ENCODE measurements at places on chromosomes 7 and 10. TPM values are rescaled to one million over a fixed set of nuclear protein-coding genes. Genes with fewer than 3 reads are reported as not detected.

DNA sequence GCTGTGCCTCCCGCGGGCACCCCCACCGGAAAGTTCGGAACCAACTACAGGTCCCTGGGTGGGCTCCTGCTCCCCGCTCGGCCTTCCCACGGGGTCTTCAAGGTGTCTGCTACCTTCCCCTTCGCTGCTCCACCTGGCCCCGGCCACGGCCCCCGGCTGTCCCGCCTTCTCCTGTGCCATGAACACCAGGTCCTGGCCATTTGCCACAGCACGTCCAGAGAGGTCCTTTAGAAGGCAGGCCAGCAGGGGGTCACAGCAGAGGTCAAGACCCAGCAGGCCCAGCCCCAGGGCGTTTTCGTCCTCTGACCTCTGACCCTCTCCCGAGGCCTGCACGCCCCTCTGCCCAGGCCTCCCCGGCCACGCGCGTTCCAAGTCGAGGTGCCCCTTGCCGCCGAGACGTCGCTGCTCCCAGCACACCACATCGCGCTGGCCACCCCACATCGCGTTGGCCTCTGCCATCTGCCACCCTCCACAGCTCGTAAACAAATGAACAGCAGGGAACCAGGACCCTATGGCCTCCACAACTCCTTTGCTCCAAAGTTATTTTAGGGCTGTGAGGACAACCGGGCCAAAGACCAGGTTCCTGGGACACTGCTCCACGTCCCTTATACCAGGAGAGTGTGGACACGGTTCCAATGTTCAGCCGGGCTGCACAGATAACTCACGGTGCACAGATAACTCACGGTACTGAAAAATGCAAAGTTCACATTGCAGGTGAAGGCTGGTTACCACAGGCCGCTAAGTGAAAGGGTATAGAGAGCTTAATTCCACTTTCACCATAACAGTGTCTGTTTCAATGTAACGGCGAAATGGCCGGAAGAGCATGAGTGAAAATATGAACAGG lies 74.3 kb downstream of the CFAP46 start:
- no peak for DNase-seq

- DNase-seq, result no peak
Measured at GRCh38 chr10:80477-81105, 31.5 kb upstream of the TUBB8 start.

DNA sequence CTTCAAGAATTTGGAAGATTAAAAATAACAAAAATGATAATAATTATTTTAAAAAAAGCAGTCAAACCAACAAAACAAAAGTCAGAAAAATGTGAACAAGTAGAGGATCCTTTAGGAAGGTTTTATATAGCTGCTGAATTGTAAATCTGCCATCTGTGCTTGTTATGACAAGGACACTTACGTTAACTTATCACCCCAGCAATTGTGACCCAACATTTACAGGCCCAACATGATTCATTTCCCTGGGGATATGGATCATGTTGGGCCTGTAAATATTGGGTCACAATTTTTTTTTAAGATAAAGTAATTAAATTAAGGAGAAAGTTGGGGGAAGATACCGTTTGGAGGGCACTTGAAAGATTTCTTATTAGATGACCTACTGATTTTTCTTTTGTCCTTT lies 261.4 kb upstream of the HABP2 start:
- no peak for DNase-seq

DNA sequence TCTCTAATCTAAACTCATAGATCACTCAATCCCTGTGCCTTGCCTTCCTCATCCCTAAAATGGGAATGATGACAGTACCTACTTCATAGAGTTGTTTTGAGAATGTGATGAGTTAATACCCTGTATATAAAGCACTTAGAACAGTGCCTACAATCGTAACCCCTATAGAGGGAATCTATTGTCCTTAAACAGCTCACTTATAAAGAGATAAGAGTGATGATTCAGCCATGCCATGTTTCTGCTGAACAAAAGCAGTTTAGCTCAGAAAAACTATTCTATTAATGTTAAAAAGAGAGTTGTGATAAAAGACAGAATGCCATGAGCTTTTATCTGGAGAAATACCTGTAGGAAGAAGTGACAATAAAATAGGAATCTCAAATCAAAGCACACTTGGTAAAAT lies 63.6 kb downstream of the CUBN start:
- DNase-seq, result no peak

GRCh38 chr10:57955076-57955475 lies 312.6 kb downstream of the IPMK start:
- no peak for DNase-seq

DNA sequence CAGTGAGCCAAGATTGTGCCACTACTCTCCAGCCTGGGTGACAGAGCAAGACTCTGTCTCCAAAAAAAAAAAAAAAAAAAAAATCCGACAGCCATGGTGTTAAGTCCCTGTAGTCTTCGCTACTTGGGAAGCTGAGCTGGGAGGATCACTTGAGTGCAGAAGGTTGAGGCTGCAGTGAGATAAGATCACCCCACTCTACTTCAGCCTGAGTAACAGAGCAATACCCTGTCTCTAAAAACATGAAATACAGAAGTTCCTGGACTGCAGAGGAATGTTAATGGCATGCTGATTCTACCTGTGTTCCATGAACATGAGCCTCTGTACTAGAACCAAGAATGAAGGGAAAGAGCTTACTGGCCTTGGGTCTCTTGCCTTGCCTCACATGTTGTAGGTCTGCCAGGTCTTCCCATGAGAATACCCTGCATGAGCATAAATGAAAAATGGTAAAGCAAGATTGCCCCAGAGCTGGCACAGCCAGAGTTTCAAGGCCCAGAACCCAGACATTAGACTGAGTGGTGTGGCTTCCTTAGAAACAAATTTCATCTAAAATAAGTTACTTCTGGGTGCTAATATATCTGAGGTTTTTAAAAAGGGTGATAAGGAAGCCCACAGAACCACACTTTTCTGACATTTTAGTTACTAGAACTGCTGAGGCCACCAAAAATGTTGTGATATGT lies 8.6 kb downstream of the YAE1 start:
- DNase-seq, result no peak

DNA sequence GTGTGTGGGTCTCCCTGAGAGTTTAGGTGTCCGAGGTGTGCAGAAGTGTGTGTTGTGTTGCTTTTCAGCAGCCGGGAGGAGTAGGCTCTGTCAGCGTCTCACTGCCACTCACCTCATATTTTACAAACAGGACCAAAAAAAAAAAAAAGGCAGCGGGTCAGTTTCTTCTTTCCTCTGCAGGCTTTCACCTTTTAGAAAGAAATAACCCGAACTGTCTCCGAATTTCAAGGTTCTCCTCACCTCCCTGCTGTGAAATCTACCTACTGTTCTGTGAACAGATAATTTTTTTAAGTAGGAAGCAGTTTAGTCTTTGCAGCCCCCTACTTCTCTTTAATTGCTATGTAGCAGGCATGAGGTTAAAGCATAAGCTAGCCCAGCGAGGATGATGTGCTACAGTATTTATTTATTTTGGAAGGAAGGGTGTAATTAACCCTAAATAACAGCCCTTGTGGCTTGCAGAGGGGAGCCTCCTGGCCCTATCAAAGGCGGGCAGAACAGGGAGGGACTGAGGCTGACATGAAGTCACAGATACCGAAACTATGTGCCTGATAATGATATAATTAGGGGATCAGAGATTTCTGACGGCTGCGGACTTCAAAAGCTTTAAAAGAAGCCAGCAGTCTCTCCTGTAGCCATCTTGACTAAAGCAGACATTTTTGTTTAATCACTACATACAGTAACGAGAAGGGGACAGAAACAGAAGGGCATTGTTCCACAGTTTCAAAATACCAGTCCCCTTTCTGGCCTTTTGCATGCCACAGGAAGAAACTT lies 1.6 kb downstream of the BAMBI start:
- peak; percentile 84 for DNase-seq

DNA sequence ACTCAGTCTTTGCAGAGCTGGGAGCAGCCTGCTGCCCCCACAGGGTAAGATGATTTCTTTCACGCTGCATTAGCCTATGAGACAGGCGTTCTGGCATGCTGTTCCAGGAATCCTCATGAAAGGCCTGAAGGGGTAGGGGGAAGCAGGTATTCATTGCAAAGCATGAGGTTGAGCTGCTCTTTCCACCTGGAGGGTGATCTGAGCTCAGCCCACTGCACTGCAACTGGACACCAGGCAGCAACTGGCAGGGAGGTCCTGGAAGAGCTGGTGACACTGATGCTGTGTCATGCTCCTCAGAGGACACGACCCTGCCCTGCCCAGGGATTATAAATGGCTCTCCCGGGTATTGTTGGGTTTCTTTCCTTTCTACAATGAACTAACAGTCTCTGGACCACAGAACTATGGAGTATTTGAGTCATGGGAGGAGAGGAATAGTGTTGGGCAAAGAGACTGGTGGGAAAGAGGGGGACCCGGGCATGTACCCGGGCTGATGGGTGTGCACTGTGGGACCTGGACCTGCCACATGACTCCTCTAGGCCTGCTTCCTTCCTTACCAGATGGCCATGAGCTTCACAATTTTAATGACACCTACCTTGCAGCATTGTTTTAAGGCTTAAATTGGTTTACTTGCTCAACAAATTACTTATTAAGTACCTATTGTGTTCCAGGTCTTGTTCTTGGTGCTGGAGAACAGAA lies 24.3 kb downstream of the SLC25A28 start:
- no peak for DNase-seq

DNA sequence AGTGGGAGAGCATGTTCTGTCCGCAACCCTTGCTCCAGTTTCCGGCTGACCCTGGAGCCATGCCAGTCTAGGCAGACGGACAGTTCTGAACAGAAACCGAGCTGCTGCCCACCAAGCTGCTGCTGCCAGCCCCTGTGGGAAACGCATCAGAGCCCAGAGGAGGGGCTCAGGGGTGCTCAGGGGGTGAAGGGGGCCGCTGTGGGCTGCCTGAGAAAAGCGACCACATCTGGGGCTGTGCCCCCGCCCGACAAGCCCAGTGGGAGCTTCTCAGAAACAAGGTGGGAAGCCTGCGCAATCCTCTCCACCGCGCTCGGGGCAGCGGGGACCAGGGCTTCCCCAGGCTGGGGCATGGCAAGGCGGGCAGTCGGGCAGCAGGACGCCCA lies 38.8 kb upstream of the CFAP46 start:
- no peak for DNase-seq

DNA sequence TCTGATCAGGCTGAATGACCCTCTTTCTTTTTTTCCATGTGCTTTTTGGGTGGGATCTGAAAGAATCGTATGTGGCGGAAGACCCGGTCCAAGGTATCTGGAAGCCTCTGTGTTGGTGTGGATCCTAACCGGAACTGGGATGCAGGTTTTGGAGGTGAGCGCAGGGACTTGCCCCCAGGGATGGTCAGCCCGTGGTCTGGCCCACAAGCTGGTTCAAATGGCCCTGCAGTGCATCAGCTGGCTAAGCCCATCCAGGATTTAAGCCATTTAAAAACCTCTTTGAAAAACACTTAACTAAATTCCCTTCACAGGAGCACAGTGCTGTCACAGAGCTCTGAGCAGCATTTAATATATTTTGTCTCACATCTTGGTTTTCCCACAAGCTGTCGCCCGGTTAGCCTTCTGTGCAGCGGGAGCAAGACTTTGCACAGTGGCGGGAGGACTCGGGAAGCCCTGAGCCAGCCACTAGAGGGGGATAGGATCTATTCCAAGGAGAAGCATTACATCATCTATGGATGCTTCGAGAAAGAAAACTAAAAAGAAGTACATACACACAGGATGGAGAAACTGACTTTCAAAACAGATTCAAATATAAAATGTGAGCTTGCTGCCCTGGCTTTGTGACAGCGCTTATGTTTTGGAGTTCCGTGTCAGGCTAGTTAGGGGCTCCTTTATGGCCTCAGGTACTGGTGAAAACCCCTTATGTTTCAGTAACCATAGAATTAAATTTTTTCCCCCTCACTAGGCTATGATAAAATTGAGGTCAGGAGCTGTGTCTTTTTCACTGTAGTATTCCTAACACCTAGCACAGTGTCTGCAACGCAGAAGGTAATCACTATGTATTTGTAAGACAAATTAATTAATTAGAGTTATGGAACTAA lies 11.3 kb downstream of the CPA2 start:
- DNase-seq, result peak; percentile 25

GRCh38 chr10:90306187-90306586 lies 551.7 kb downstream of the HTR7 start:
- DNase-seq, result no peak

GRCh38 chr10:88343761-88344484 lies 239.2 kb downstream of the RNLS start:
- DNase-seq, result no peak

- no peak for DNase-seq
Measured at GRCh38 chr7:152594801-152595200, 81.1 kb downstream of the XRCC2 start.

GRCh38 chr10:19333631-19334030 lies 285.0 kb downstream of the MALRD1 start:
- no peak for DNase-seq

DNA sequence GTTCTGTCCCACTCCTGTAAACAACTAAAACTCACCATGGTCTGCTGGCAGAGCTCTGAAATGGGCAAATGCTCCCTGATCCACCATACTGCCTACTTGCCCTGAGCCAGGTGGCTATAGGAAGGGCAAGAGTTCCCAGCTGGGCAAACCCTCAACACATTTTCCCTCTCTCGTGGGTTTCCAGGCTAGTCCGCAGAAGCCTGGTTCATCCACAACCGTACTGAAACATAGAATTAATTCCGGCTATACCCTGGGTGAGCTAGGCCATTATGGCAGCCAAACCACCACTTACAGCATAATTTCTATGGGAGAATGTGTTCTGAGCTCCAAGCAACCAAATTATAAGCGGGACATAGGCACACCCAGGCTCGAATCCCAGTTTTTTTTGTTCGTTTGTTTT lies 20.1 kb upstream of the DDIT4 start:
- no peak for DNase-seq

GRCh38 chr7:92336662-92337340 lies 91.0 kb downstream of the ANKIB1 start:
- no peak for DNase-seq

The H2BK1 gene
- total RNA-seq, result not detected

The C10orf67 gene
- not detected for total RNA-seq

The FAM237B gene
- total RNA-seq, result not detected

The CCDC172 gene
- not detected for total RNA-seq

The BAIAP2L1 gene
- 13.0 TPM for total RNA-seq

The GSTO2 gene
- total RNA-seq, result 3.4 TPM

The CUL2 gene
- total RNA-seq, result 33.1 TPM

The FZD8 gene
- not detected for total RNA-seq

All from HepG2 (cell line).